Karpas-422 (cell line): ENCODE measurements at places on chromosomes 5 and 9. TPM values are rescaled to one million over a fixed set of nuclear protein-coding genes. Genes with fewer than 3 reads are reported as not detected.
A peak's percentile ranks its signal among the peaks of the same experiment; 100 is the strongest.

DNA sequence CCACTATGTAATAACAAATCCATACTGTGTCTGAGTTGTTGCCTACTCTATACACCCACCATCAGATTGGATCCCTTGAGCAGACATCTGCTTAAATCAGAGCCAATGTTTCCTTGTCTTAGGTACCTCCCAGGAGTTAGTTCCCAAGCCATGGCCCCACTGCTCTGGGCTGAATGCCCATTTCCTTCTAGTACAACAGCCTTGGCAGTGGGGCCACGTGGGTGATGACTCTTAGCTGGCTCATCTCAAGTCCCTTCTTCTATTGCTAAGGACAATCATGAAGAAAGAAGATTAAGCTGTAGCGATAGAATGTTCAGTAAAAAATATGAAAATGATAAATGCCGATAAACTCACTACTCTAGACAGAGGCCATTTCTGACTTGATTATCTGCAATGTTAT, 16.6 kb downstream of the PTGR1 start:
- no peaks in the 10 kb centered on the region for H3K4me1 ChIP-seq
- H3K36me3 ChIP-seq: no peaks in the 10 kb centered on the region
- DNase-seq: no peak
- no peak overlapping the region for H3K27ac ChIP-seq
- no peak overlapping the region for H3K4me3 ChIP-seq

DNA sequence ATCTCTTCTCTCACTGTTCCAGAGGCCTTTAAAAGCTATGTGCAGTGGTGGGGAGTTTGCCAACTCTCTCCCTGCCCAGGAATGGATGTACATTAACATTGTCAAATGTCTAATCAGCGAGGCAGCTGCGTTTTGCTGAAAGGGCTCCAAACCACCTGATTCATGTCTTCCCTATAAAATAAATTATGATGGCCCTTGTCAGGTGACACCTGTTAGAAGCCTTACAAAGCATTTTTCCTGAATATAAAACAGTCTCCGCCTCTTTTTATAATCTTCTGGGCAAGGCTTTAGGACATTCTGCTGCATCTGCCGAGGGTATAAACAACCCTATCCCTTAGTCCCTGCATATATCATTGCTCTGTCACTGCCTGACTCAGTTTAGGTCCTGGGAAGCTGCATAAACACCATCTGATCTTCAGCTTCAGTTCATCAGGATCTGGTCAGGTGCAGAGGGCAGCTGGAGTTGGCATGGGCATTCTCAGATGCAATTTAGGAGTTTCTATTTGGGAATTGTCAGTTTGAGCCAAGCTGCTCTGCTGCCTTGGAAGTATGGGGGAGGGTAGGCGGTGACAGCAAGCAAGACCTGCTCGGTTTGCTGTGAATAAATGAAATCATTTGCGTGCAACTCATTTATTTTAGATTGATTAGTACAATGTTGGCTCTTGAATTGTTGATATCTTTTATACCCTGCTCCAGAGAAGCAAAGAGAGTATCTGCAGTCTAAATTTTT, 103.5 kb downstream of the ACER2 start:
- no peaks in the 10 kb centered on the region for H3K4me1 ChIP-seq
- H3K27ac ChIP-seq: no peak overlapping the region
- no peak for DNase-seq
- no peaks in the 10 kb centered on the region for H3K36me3 ChIP-seq
- no peak overlapping the region for H3K4me3 ChIP-seq
- H3K27me3 ChIP-seq: no peaks in the 10 kb centered on the region

- H3K36me3 ChIP-seq: no peaks in the 10 kb centered on the region
- no peaks in the 10 kb centered on the region for H3K27me3 ChIP-seq
- no peak overlapping the region for H3K27ac ChIP-seq
- H3K4me1 ChIP-seq: peaks cover 7% of the 10 kb centered on the region
- no peak overlapping the region for H3K4me3 ChIP-seq
These were observed 249.8 kb upstream of the ZNF608 start for GRCh38 chr5:124996023-124996763.

PCDHB16 gene
- 0.04 and 0.54 TPM in 2 replicates for total RNA-seq

GRCh38 chr5:139458580-139459407, 3.7 kb downstream of the ECSCR start:
- H3K4me3 ChIP-seq: no peak overlapping the region
- no peak for DNase-seq
- no peaks in the 10 kb centered on the region for H3K36me3 ChIP-seq
- H3K27me3 ChIP-seq: no peaks in the 10 kb centered on the region
- no peaks in the 10 kb centered on the region for H3K4me1 ChIP-seq

- H3K36me3 ChIP-seq: peaks cover 34% of the 10 kb centered on the region; the same call in 1 of the 2 replicates
- no peak overlapping the region for H3K4me3 ChIP-seq
- 0 out of 2 replicates have a peak overlapping the region, but pooled peaks have one; percentile 17 for H3K27ac ChIP-seq
- DNase-seq: peak; percentile 65
- H3K27me3 ChIP-seq: no peaks in the 10 kb centered on the region
These were observed 6.7 kb downstream of the INIP start for GRCh38 chr9:112711050-112711689.

DNA sequence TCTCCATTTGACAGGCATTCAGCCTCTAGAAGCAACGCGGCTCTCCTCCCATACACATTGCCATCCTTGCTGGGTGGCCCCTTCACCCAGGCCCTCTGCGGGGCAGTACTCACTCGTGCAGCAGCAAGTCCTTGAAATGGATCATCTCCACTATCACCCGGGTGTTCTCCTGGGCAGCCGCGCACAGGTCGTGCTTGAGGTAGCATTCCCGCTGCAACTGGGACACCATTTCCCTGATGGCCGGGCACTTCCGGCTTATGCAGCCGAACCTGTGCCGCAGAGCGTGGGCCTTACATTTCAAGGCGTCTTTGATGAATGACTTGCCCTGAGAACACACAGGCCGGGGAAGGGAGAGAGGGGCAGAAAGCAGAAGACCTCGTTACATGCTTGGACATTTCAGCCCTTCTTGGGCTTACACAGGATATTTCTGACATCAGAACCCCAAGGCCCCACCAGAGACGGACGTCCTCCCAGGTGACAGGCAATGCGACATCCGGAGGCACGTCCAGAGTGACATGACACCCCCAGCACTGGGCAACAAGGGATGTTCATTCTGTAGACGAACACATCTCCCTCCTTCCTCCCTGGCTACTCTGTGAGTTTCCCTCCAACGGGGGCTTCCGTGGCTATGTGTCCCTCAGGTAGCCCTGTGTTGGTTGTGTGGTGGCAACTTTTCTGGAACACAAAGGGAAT, 5.0 kb downstream of the STC2 start:
- no peaks in the 10 kb centered on the region for H3K36me3 ChIP-seq
- no peak for DNase-seq
- no peaks in the 10 kb centered on the region for H3K27me3 ChIP-seq
- H3K27ac ChIP-seq: no peak overlapping the region
- H3K4me1 ChIP-seq: no peaks in the 10 kb centered on the region

DNA sequence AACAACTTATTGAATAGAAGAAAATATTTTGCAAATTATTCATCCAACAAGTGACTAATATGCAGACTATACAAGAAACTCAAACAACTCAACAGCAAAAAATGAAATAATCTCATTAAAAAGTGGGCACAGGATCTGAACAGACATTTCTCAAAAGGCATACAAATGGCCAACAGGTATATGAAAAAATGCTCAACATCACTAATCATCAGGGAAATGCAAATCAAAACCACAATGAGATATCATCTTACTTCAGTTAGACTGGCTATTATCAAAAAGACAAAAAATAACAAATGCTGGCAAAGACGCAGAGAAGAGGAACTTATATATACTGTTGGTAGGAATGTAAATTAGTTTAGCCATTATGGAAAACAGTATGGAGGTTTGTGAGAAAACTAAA, 1.8 kb upstream of the AMACR start:
- H3K36me3 ChIP-seq: no peaks in the 10 kb centered on the region
- peak overlapping the region; percentile 82 for H3K27ac ChIP-seq
- H3K4me1 ChIP-seq: peaks cover 34% of the 10 kb centered on the region
- H3K4me3 ChIP-seq: peak overlapping the region; percentile 76

GRCh38 chr9:71741926-71742648, 26.2 kb downstream of the CEMIP2 start:
- DNase-seq: no peak
- H3K27me3 ChIP-seq: no peaks in the 10 kb centered on the region
- no peak overlapping the region for H3K27ac ChIP-seq
- no peak overlapping the region for H3K4me3 ChIP-seq
- H3K4me1 ChIP-seq: no peaks in the 10 kb centered on the region

DNA sequence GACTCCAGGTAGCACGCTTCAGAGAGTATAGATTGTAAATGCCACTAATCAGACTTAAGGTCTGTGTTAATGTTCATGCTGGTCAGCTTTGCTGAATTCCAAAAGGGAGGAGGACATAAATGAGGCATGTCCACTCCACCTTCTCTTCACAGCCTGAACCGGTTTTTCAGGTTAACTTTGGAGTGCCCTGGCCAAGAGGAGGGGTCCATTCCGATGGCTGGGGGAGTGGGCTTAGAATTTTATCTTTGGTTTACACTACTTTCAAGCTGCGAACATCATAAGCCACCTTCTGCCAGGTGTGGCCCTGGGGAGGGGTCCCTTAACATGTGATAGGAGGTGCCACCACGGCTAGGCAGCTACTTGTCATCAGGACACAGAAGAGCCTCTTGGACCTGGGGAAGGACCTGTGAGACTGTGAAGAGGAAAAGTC, 24.2 kb downstream of the ABO start:
- H3K27ac ChIP-seq: no peak overlapping the region
- H3K4me3 ChIP-seq: no peak overlapping the region
- H3K4me1 ChIP-seq: no peaks in the 10 kb centered on the region

ZNF169 gene
- 15.5 and 37.8 TPM in 2 replicates for total RNA-seq

GRCh38 chr9:91927922-91928510, 22.0 kb downstream of the ROR2 start:
- no peaks in the 10 kb centered on the region for H3K4me1 ChIP-seq
- H3K4me3 ChIP-seq: no peak overlapping the region
- no peak overlapping the region for H3K27ac ChIP-seq
- H3K27me3 ChIP-seq: peaks cover 4% of the 10 kb centered on the region; the same call in 1 of the 2 replicates
- H3K36me3 ChIP-seq: no peaks in the 10 kb centered on the region; the same call in 1 of the 2 replicates

- peak; percentile 85 for DNase-seq
- H3K27ac ChIP-seq: no peak overlapping the region
- H3K4me1 ChIP-seq: no peaks in the 10 kb centered on the region
- H3K4me3 ChIP-seq: no peak overlapping the region
- no peaks in the 10 kb centered on the region for H3K36me3 ChIP-seq
These were observed 135.0 kb upstream of the IRX4 start for GRCh38 chr5:2017540-2018389.

ALDH1A1 gene
- total RNA-seq: not detected in 2 replicates

SEMA6A gene
- total RNA-seq: not detected in 2 replicates

DNA sequence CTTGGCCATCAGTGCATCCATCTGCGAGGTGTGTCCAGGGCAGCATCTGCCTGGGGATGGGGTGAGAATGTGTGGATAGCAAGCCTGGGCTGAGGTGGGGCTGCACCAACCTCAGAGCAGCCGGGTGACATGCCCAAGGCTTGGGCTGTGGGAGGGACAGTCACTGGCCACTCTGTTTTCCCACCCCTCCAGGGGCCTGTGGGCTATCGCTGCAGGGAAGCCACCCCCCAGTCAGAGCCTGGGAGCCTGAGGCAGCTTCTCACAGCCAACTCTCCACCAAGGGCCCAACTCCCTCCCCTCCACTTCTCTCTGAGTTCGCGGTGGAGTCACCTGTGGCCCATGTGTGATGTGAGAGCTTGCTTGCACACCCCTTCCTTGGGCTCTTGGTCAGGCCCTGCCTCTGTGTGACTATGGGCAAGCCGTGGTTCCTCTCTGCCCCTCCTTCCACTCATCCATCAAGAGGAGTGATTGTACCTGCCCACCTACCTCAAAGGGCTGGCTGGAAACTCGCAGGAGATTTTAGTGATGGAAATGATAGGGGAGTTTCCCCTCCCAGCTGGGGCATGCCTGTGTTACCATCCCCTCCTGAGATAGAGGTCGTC, 54.8 kb downstream of the DAB2IP start:
- DNase-seq: no peak
- H3K27me3 ChIP-seq: no peaks in the 10 kb centered on the region
- H3K4me3 ChIP-seq: no peak overlapping the region
- no peaks in the 10 kb centered on the region for H3K36me3 ChIP-seq
- no peaks in the 10 kb centered on the region for H3K4me1 ChIP-seq

DNA sequence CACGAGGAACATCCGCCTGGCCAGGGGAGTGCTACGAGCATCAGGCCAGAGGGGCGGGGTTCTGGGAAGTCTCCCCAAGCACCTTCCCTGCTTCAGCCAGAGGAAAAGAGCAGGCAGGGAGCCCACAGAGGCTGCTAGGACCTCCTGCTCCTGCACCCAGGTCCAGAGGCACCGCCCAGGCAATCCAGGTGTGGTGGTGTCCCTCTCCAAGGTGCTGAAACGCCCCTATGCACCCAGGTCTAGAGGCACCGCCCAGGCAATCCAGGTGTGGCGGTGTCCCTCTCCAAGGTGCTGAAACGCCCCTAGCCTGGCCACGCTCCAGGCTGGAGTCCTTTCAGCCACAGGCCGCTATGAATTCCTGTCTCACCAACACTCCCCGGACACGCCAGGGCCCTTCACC, 10.7 kb upstream of the UBAC1 start:
- H3K4me3 ChIP-seq: no peak overlapping the region
- H3K27ac ChIP-seq: no peak overlapping the region
- H3K36me3 ChIP-seq: no peaks in the 10 kb centered on the region
- H3K27me3 ChIP-seq: no peaks in the 10 kb centered on the region

DNA sequence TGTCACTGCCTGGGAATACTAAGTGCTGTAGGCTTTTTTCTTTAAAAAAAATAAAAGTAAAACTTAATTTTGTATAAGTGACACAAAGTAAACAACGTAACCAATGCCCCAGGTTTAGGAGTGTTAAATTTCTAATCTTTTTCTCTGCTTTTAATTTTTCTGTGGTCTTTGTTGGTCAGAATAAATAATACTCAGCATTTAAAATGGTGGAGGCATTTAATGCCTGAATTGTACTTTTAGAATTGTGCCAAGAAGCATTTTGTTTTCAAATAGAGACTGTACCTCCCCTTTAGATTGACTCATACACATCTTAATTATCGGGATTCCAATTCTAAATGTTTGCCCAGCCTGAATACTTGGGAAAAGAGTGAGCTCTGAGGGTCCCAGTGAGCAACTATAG, 1.6 kb downstream of the DMXL1 start:
- H3K27ac ChIP-seq: peak overlapping the region; percentile 88
- peak; percentile 44 for DNase-seq
- H3K4me1 ChIP-seq: peaks cover 55% of the 10 kb centered on the region
- H3K4me3 ChIP-seq: peak overlapping the region; percentile 86
- no peaks in the 10 kb centered on the region for H3K27me3 ChIP-seq
- no peaks in the 10 kb centered on the region for H3K36me3 ChIP-seq
